ENCODE measurements at places on chromosomes 6 and 20. TPM values are rescaled to one million over a fixed set of nuclear protein-coding genes. Genes with fewer than 3 reads are reported as not detected.

GRCh38 chr20:48281501-48281900 is 496.2 kb upstream of the SULF2 start:
- no peak for DNase-seq
- H3K27ac ChIP-seq: no peak overlapping the region
- no peaks in the 10 kb centered on the region for H3K36me3 ChIP-seq
- no peak overlapping the region for H3K4me3 ChIP-seq
- H3K27me3 ChIP-seq: no peaks in the 10 kb centered on the region

GRCh38 chr20:4608861-4609260 is 112.8 kb upstream of the PRND start:
- H3K27ac ChIP-seq: no peak overlapping the region
- DNase-seq: no peak
- peaks cover 19% of the 10 kb centered on the region for H3K27me3 ChIP-seq
- peaks cover 1% of the 10 kb centered on the region for H3K4me1 ChIP-seq
- no peaks in the 10 kb centered on the region for H3K36me3 ChIP-seq

GRCh38 chr6:23111984-23112383 is 542.6 kb downstream of the HDGFL1 start:
- DNase-seq: no peak
- H3K27me3 ChIP-seq: no peaks in the 10 kb centered on the region

DNA sequence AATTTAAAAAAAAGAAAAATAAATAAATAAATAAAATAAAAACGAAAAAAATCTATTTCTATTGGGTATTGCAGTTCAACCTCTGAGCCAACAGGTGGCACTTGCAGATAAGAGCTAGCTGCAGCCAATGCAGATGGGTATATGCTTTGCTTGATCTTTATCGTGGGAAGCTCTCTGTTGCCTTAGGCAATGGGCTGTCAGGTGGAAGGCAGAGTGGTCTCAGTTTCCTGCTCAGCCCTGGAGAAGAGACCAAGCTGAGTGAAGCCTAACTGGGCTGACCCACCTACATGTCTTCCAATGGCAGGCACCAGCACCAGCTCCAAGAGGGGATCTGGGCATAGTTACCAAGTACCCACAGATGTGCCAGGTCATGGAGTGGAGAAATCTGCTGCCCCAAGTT is 95.0 kb downstream of the AK9 start:
- H3K27me3 ChIP-seq: peaks cover 2% of the 10 kb centered on the region
- no peak overlapping the region for H3K4me3 ChIP-seq
- peak; percentile 37 for DNase-seq
- H3K36me3 ChIP-seq: peaks cover 7% of the 10 kb centered on the region

DNA sequence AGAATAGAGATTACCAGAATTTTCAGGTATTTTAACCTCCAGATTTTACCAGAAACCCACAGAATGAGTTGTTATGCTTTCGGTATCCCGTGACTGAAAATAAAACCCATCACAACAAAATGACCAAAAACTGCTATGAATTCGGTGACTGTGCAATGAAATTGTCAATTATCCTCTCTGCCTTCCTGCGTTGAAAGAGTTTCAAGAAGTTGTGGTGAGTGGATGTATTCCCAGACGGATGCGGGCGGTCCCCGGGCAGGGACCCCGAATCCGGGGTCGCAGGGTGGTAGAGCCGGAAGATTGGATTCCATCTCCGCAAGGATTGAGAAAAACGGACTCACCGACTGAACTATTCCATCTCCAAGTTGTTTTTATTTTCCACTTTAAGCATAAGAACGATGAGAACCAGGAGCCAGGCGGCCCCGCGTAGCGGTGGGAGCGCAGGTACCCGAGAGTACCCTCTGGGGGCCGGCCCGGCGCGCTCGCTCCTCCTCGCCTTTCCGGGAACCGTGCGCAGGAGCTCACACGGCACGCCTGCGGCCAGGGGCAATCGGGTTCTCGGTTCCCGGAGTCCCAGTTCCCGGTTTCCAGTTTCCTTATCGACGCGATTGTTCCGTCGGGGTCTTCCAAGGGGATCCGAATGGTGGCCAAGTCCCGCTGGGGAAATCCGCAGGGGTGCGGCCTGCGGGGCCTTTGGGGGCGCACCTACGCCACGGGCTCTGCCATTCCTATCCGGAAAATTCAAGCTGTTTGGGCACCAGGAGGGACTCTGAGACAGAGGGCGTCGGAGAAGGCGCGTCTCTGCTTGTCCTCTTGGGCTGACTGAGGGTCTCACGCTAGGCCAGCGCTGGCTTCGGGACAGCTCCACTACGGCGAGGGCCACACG is 104.9 kb upstream of the PRDM1 start:
- peaks cover 29% of the 10 kb centered on the region for H3K36me3 ChIP-seq
- DNase-seq: peak; percentile 42
- peaks cover 10% of the 10 kb centered on the region for H3K27me3 ChIP-seq
- peaks cover 73% of the 10 kb centered on the region for H3K4me1 ChIP-seq
- peak overlapping the region; percentile 91 for H3K27ac ChIP-seq
- peak overlapping the region; percentile 85 for H3K4me3 ChIP-seq

DNA sequence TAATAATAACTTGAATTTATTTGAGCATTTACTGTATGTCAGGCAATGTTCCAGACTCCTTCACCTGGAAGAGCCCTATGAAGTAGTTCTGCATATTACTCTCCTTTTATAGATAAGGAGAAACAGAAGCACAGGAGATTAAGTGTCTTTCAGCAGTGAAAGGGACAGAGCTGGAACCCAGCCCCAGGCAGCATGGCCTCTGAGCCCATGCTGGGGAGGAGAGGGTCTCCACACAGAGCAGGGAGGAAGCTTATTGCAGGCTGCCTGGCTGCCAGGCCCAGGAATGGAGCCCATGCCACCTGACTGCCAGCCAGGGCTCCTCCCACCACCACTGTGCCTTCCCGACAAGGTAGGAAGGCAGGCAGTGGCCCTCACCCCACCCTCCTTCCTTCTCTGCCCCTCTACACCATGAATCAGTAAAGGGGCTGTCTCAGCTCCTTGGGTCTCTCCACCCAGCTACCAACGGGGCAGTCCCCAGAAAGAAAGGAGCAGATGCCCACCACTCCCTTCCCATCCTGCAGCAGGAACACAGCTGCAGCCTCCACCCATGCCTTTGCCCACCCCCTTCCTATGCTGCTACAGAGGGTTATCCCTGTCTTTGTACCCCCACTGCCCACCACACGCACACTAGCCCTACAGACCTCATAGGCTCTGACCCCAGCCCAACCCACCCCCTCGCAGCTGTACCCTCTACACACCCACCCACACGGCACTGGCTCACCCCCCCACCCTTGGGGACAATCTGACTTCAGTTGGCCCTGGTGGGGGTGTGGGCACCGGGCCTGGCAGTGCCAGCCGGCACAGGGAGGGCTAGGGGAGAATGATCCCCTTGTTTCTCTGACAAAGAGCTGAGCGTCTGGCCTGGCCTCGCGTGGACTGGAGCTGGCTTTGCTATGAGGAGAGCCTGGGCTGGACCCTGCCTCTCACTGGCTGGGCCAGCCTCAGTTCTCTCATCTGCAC is 41.8 kb downstream of the TFEB start:
- peak overlapping the region; percentile 19 for H3K27ac ChIP-seq
- H3K4me3 ChIP-seq: no peak overlapping the region
- H3K36me3 ChIP-seq: no peaks in the 10 kb centered on the region
- H3K27me3 ChIP-seq: no peaks in the 10 kb centered on the region
- no peak for DNase-seq

GRCh38 chr6:153980171-153980570 is 58.9 kb upstream of the OPRM1 start:
- H3K4me3 ChIP-seq: no peak overlapping the region
- no peak for DNase-seq
- H3K4me1 ChIP-seq: no peaks in the 10 kb centered on the region

- no peaks in the 10 kb centered on the region for H3K4me1 ChIP-seq
- no peaks in the 10 kb centered on the region for H3K27me3 ChIP-seq
- H3K4me3 ChIP-seq: no peak overlapping the region
- H3K36me3 ChIP-seq: no peaks in the 10 kb centered on the region
Observed at GRCh38 chr6:113397236-113397635, 459.9 kb upstream of the MARCKS start.

- no peaks in the 10 kb centered on the region for H3K36me3 ChIP-seq
- no peak overlapping the region for H3K4me3 ChIP-seq
- no peaks in the 10 kb centered on the region for H3K4me1 ChIP-seq
- no peaks in the 10 kb centered on the region for H3K27me3 ChIP-seq
- no peak for DNase-seq
Observed at GRCh38 chr6:78552435-78552834, 314.9 kb upstream of the IRAK1BP1 start.

DNA sequence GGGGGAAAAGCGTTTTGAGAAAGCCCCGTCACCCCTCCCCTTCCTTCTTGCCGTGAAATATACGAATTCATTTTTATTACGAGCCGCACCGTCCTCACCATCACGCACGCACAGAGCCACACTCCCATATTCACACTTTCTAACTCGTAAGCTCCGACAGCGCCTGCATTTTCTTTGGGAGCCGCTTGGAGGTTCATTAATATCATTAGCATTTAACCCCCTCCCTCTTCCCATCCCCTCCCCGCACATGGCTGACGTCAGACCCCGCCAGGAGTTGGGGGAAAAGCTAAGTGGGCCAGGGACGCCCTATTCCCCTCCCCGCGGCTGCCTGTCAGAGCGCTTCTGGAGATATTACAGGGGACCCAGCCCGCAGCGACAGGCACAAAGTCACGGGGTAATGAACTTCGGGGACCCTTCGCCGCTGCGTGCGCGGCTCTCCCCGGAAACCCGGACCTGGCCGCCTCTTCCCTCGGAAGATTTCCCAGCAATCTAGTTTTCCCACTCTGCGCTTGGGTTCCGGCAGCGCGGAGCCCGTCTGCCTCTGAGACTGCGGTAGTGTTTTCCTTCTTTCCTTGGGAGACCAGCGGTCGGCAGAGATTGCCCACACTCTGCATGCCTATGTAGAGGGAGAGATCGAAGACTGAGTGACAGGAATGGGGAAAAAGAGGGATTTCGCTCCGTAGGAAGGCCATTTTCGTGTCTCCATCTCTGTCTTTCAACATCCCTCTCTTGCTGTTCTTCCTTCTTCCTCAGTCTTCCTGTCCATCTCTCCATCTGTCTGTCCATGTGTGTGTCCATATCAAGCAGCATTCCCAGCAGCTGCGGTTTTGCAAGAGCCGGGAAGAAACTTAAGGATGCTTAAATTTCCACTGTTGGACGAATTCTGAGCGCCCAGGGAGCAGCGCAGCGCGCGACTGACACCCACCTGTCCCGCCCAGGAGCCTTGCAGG is at the start of gene NR2E1:
Gene NR2E1 (plus strand): TSS at position 309 of the 950 bp plus-strand sequence. CDS start 744 bp downstream, outside the sequence.
- DNase-seq: no peak
- peaks cover 3% of the 10 kb centered on the region for H3K36me3 ChIP-seq
- H3K27me3 ChIP-seq: peaks cover 94% of the 10 kb centered on the region
- H3K4me3 ChIP-seq: peak within 1 kb of the TSS; percentile 48
- peaks cover 30% of the 10 kb centered on the region for H3K4me1 ChIP-seq

DNA sequence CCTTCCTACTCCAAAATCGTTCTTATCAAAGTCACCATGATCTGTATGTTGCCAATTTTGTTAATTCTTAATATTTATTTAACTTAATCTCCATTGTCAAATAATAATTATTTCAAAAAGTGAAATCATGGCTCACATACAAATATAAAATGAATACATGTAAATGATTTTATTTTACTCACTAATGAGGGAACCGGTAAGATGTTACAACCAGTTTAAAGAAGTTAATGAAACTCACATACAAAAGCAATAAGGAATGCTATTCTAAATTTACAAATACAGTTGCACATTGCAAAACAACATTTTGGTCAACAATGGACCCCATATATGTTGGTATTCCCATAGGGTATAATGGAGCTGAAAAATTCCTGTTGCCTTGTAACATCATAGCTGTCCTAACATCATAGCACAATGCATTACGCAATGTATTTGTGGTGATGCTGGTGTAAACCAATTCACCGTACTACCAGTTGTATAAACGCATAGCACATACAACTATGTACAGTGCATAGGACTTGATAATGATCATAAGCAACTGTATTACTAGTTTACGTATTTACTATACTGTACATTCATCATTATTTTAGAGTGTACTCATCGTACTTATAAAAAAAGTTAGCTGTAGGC is 6.5 kb upstream of the SLC22A16 start:
- no peaks in the 10 kb centered on the region for H3K36me3 ChIP-seq
- no peak overlapping the region for H3K4me3 ChIP-seq
- peaks cover 52% of the 10 kb centered on the region for H3K27me3 ChIP-seq
- no peak for DNase-seq

Gene SLC35D3
- total RNA-seq: not detected

Gene NKX2-2
- not detected for total RNA-seq

Gene CCR6
- 6.7 TPM for total RNA-seq

Gene TP53RK
- total RNA-seq: 18.0 TPM

Gene PPIL6
- total RNA-seq: 0.22 TPM

Gene FKBP1C
- 0.67 TPM for total RNA-seq

Gene L3MBTL1
- 7.9 TPM for total RNA-seq

Gene FNDC1
- not detected for total RNA-seq

Gene CDSN
- total RNA-seq: not detected
